ENCODE measurements at places on chromosomes 12 and 14.
A peak's percentile ranks its signal among the peaks of the same experiment; 100 is the strongest.

- DNase-seq = no peak
These were observed 80.3 kb downstream of the SLC8A3 start for GRCh38 chr14:70108419-70108818.

DNA sequence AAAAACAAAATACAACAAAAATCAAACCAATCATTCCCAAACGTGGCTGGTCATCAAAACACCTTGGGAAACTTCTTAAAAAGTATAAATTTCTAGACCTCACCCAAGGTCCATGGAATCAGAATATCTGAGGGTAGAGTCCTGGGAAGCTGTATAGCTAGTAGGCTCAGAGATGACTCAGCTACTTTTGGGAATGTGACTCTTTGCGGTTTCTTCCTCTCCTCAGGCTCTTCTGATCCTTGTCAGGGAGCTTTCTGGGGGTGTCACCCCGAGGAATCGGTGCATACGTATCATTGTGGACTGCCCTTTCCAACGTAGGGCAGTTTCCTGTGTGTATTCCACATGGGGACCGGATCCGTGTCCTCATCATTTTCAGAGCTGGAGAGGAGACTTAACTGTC lies 14.8 kb downstream of the JDP2 start:
- no peak for DNase-seq

DNA sequence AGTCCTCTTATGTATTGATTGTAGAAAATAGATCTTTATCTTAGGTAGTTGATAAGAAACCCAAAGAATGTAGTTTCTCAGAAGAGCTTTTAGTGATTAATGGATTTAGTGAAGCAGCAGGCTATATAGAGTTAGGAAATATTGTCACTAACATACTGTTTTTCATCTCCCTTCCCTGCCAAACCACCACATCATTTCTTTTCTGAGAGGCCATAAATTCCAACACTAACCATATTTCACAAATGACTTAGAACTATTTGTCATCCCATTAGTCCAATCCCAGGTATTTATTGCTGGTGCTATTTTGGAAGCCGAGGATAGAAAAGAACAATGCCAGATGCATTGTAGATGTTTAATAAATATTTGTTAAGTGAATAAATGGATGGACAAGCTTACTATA lies 185.7 kb downstream of the KICS2 start:
- no peak for DNase-seq

GRCh38 chr14:58987591-58987990 lies 200.9 kb upstream of the DAAM1 start:
- no peak for DNase-seq

GRCh38 chr12:47225356-47225755 lies 145.6 kb upstream of the AMIGO2 start:
- DNase-seq = no peak

DNA sequence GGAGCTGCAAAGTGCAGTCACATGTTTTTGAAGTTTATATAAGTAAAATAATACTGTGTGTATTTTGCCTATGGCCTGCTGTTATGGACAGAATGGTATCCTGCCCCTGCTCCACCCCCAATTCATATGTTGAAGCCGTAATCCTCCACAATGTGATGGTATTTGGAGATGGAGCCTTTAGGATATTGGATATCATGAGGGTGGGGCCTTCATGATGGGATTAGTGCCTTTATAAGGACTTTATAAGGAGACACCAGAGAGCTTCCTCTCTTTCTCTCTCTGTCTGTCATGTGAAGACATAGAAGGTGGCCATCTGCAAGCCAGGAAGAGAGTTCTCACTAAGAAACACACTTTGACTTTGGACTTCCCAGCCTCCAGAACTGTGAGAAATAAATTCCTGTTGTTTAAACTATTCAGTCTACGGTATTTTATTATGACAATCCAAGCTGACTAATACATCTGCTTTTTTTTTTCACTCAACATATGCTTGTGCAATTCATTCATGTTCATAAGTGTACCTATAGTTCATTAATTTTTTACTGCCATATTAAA lies 3.1 kb upstream of the CHPT1 start:
- DNase-seq = no peak

GRCh38 chr12:111532751-111533150 lies 66.4 kb downstream of the ATXN2 start:
- DNase-seq = no peak

- DNase-seq = no peak
These were observed 16.3 kb downstream of the SERPINA1 start for GRCh38 chr14:94372021-94372605.

GRCh38 chr14:75151851-75152250 lies 24.6 kb downstream of the TMED10 start:
- no peak for DNase-seq

DNA sequence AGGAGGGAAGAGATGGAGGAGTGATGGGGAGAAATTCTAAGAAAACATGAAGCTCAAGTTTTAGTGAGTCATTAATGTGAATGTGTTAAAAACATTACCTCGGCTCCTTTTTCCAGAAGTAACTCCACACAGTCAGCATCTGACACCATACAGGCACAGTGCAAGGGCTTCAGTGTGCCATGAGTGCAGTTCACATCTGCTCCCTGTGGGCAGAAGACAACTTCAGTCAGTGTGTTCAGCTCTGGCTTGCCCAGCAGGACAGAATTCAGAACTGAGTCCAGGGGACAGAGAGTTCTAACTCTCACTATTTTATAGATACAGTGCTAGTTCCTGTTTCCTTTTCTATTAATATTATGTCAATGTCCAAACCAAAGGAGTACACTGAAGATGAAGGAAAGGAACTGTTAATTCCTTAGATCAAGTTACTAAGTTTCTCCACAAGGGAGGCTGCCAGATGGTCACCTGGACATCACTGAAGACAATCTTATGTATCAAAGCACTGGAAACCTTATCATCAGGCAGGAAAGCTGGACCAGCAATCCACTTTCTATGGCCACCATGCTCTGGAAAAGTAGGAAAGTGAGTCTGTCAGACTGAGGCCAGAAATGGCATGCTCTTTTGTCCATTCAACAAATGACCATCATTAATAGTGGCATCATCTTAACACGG lies 6.1 kb downstream of the ASB8 start:
- DNase-seq = no peak

DNA sequence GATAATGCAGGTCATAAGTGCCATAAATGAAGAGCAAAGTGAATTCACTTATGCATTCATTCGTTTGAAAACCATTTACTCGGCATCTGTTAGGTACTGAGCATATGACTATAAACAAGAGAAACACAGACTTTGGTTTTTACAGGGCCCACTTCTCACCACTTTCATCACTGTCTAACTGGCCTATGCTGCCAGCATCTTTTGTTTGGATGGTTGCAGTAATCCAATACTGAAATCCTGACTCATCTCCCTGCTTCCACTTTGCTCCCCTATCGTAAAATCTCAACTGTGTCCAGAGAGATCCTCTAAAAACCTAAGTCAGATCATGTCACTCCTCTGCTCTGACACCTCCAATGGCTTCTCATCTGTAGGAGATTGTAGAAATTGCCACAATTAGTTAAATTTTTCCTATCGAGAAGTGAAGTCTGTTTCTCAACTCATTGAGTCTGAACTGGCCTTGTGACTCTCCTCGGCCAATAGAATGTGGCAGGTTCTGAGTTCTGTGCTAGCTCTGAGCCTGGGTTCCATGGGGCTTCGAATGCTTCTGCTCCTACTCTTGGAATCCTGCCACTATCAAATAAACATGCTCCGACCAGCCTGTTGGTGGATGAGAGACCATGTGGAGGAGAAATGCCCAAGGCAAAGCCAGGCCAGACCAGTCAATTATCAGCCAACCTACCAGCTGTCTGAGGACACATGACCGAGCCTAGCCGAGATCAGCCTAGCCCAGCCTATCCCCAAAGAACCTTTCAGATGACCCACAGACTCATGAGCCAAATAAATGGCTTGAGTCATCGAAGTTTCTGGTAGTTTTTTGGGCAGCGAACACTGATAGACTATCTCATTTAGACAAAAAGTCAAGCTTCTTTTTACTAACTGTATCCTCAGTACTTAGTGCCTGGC lies 2.2 kb upstream of the BATF start:
- no peak for DNase-seq

DNA sequence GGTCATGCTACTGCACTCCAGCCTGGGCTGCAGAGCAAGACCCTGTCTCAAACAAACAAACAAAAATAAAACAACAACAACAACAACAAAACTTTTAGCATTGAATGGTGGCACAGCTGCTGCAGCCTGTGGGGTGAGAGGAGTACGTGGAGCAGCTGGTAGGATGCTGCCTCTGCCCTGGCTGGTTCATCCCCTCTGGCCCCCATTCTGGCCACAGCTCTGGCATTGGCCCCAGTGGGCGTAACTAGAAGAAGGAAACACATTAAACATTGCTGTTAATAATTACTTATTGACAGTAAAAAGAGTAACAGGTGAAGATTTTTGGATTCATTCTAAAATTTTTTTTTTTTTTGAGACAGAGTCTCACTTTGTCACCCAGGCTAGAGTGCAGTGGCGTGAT lies 28.8 kb upstream of the C2CD5 start:
- DNase-seq = no peak

GRCh38 chr12:67710582-67710981 lies 62.0 kb downstream of the DYRK2 start:
- DNase-seq = no peak

DNA sequence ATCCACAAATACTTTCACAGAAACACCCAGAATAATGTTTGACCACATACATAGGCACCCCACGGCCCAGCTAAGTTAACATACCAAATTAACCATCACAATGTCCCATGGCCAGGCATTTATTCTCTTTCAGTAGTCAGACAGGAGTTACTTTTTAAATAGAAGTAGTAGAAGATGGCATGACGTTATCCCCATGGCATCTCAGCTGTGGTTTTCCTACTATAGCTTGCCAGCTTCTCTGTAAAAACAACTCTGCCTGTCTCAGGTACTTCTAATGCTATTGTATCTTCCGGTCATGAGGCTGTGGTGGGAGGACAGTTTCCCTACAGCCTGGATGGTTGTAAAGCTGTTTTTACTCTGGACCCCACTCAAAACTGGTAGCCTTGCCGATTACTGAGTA lies 19.3 kb downstream of the CTSG start:
- DNase-seq = no peak

GRCh38 chr14:103890052-103890371 lies 38.2 kb upstream of the TDRD9 start:
- DNase-seq = no peak

DNA sequence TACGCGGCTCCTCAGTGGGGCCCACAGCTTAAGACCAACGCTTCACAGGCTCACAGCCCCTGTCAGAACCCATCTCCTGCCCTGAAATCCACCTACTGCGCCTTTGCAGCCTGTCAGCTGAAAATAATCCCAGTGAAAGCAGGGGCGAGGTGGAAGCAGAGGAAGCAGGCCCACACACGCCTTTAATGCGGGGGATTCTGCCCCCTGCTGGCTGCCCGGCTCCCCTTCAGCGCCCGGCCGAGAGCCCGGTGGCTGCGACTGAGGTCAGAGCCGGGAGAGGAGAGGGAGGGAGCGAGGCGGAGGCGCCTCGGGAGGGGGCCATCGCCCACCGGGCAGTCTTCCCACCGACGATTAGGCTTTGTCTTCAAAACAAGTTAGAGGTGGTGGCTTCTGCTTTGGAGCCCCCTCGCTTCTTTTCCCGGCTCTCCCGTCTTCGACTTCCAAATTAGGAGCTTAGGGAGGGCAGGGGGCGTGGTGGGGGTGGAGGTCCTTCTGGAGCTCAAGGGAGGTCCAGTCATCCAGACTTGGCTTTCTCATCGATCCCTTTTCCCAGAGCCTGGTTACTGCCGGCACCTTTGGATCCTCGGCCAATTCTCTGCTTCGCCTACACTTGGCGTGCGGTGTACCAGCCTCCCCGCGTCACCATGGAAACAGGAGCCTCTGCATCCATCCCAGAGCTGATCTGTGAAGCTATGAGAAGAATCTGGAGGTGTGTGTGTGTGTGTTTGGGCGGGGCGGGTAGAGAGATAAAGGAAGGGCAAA lies 25.2 kb upstream of the RND1 start:
- peak; percentile 85 for DNase-seq

GRCh38 chr14:74476107-74476506 lies 17.0 kb downstream of the NPC2 start:
- DNase-seq = no peak

DNA sequence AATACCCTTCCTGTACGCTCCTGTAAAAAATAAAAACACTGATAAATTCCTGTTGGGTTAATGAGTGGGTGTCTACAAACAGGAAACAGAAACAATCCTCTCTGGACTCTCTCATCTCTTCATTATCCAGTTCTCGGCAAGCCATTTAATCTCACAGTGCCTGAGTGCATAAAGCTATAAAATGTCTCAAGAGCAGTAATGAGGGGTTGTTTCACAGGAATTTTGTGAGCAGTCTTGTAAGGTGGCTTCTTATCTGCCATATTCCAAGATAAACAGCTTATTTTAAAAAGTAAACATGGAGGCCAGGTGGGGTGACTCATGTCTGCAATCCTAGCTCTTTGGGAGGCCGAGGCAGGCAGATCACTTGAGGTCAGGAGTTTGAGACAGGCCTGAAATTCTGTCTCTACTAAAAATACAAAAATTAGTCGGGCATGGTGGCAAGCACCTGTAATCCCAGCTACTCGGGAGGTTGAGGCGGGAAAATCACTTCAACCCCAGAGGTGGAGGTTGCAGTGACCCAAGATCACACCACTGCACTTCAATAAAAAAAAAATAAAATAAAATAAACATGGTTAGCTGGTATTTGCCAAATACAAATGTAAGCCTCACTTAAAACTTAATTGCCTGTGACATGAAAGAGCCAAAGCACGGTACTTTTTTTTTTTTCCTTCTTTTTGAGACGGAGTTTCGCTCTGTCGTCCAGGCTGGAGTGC lies 54.0 kb downstream of the CLIP1 start:
- no peak for DNase-seq

DNA sequence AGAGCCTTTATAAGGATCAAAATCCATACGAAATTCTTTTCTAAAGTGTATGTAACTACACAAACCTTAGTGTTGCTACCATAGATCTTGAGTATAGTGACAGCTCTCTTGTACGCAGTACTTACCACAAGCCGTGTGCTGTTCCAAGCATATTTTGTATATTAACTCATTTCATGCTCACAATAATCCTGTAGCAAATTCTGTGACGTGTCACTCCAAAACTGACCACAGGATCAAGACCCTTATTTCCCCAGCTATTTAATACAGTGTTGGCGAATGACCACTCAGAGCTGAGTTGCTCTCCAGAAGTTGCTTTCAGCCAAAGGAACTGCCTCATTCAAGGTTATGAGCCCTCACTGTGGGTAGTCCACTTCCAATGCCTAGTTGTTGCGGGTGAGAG lies 169.8 kb downstream of the BTG1 start:
- no peak for DNase-seq

- no peak for DNase-seq
These were observed 85.9 kb downstream of the SSPN start for GRCh38 chr12:26281320-26281719.

- DNase-seq = no peak
These were observed 237.9 kb upstream of the CCDC196 start for GRCh38 chr14:66248256-66248655.

- no peak for DNase-seq
These were observed 9.3 kb downstream of the ZNF410 start for GRCh38 chr14:73895939-73896338.

DNA sequence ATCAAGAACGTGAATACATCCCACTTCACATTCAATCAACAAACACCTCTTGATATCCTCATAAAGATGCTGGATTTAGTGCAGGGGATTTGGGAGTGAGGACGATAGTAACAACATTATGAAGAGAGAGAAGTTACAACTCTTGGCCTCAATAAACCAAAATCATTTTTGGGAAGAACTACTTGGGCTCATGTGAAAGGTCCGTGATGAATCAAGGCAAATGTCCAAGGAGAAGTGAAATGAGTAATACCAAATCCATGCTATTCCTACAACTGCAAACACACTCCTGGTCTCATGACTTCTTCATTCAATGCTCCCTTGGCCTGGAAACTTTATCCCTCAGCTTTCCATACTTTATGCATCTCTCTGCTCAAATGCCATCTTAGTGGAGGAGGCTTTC lies 162.0 kb upstream of the LMNTD1 start:
- DNase-seq = no peak

All from occipital lobe (tissue), 3 donors.